Adrenal gland (tissue), 19 donors: ENCODE measurements at places on chromosomes 1 and 21. TPM values are rescaled to one million over a fixed set of nuclear protein-coding genes. Genes with fewer than 3 reads are reported as not detected.

DNA sequence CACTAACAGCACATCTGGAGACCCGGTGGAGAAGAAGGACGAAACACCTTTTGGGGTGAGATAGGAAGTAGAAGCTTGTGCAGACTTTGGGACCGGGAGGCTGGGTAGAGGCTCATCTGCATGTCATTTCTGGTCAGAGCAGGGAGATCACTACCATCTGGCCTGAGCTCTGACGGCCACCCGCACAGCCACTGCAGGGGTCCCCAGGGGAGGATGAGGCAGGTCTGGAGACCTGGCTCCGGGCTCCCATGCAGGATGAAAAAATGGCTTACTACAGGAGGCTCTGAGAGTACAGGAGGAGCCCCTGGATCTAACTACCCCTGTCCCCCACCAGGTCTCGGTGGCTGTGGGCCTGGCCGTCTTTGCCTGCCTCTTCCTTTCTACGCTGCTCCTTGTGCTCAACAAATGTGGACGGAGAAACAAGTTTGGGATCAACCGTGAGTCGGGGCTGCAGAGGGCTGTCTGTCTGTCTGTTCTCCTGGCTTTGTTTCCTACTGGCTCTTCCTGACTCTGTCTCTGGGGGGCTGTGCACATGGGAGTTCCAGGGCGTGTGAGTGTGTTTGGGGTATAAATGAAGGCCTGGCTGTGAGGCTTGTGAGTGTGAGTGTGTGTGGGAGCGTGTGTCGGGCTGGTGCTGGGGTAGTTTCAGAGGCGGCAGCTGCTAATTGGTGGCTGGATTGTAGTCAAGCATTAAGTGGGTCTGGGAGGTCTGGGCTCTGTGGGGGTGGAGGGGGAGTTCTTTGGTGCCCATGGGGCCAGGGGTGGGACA is 14.1 kb downstream of the NTRK1 start:
- H3K36me3 ChIP-seq: no peaks in the 10 kb centered on the region
- no peaks in the 10 kb centered on the region for H3K4me1 ChIP-seq
- H3K27me3 ChIP-seq: no peaks in the 10 kb centered on the region
- DNase-seq: no peak

DNA sequence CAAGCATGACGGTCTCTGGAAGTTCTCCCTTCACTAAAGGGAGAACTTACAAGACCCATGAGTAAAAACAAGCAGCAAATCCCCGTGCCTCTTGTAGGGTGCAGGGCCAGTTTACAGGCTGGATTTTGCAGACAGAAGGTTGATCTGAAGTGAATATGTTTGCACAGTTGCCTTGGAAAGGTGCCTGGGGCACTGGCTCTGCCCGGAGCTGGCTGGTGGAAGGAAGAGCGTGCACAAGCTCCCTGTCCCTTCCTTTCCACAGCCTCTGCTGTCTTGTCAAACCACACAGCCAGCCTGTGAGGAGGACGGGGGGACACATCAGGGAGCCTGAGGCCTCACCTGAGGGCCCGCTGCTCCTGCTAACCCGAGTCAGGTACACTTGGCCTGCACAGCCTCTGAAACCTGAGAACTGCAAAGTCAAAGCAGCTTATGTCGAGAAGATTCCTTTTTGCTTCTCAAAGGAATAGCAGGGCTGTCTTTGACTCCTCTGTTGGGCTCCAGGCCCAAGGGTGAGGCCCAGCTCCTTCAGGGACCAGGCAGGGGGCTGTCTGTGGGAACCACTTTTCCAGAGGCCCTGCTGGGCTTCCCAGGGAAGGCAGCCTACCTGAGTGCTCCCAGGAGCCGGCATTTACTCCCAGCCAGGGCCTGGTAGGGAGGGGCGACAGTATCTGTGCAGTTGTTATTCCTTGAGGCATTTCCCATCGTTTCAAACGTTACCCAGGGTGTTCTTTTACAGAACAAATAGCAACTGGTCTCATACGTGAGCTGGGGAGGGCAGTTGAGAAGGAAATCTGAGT is 251.5 kb downstream of the SIPA1L2 start:
- no peaks in the 10 kb centered on the region for H3K27me3 ChIP-seq
- H3K27ac ChIP-seq: no peak overlapping the region
- DNase-seq: no peak
- H3K4me1 ChIP-seq: no peaks in the 10 kb centered on the region

- DNase-seq: no peak
- no peak overlapping the region for H3K4me3 ChIP-seq
- H3K36me3 ChIP-seq: no peaks in the 10 kb centered on the region
- H3K4me1 ChIP-seq: no peaks in the 10 kb centered on the region
- H3K27ac ChIP-seq: no peak overlapping the region
These were observed 28.6 kb downstream of the CD247 start for GRCh38 chr1:167489571-167490340.

DNA sequence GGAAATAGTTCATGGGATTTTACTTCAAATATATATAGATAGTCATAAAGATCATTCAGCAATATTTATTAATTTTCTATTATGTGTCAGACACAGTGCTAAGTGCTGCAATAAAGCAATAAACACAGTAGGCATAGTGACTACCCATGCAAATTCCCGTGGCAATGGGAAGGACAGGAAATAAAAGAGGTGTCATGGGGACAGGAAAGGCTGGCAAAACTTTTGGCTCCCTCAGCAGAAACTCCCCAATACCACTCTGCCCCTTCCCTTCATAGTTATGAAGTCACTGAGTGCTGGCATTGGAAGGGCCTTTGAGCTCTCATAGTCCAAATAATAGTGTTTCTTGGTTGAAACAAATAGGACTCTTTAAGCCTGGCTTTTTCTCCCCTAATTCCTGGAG is 104.4 kb upstream of the DPT start:
- no peak for DNase-seq
- H3K27ac ChIP-seq: no peak overlapping the region
- H3K4me3 ChIP-seq: no peak overlapping the region
- peaks cover 4% of the 10 kb centered on the region for H3K4me1 ChIP-seq
- no peaks in the 10 kb centered on the region for H3K27me3 ChIP-seq

- DNase-seq: peak; percentile 29
- H3K36me3 ChIP-seq: no peaks in the 10 kb centered on the region
- no peaks in the 10 kb centered on the region for H3K4me1 ChIP-seq
- H3K27ac ChIP-seq: no peak within 1 kb of the TSS
These were observed at the start of gene DYNLT5 for GRCh38 chr1:66752000-66752592. Gene DYNLT5, plus strand, starts transcription at chr1:66752459. Its CDS starts 2,200 bp downstream, at chr1:66754659.

- no peak overlapping the region for H3K4me3 ChIP-seq
- no peaks in the 10 kb centered on the region for H3K36me3 ChIP-seq
- H3K27ac ChIP-seq: peak overlapping the region; percentile 93
- H3K4me1 ChIP-seq: peaks cover 28% of the 10 kb centered on the region
These were observed 25.2 kb upstream of the PLA2G2C start for GRCh38 chr1:20211511-20211931.

GRCh38 chr1:87318806-87319205 is 9.9 kb upstream of the LMO4 start:
- no peaks in the 10 kb centered on the region for H3K36me3 ChIP-seq
- no peak overlapping the region for H3K4me3 ChIP-seq
- DNase-seq: no peak
- no peak overlapping the region for H3K27ac ChIP-seq

GRCh38 chr1:33259879-33260278 is 3.6 kb downstream of the ZNF362 start:
- no peak overlapping the region for H3K27ac ChIP-seq
- H3K27me3 ChIP-seq: no peaks in the 10 kb centered on the region
- peaks cover 24% of the 10 kb centered on the region for H3K4me1 ChIP-seq
- peaks cover 5% of the 10 kb centered on the region for H3K36me3 ChIP-seq
- DNase-seq: no peak
- H3K4me3 ChIP-seq: no peak overlapping the region

- H3K27me3 ChIP-seq: no peaks in the 10 kb centered on the region
- peaks cover 62% of the 10 kb centered on the region for H3K4me1 ChIP-seq
- no peaks in the 10 kb centered on the region for H3K36me3 ChIP-seq
- H3K4me3 ChIP-seq: peak overlapping the region; percentile 78
- H3K27ac ChIP-seq: peak overlapping the region; percentile 36
These were observed 437 bp upstream of the HSPG2 start for GRCh38 chr1:21937372-21938121.

- H3K27ac ChIP-seq: peak overlapping the region; percentile 81
- H3K27me3 ChIP-seq: no peaks in the 10 kb centered on the region
- H3K4me3 ChIP-seq: peak overlapping the region; percentile 43
- no peaks in the 10 kb centered on the region for H3K36me3 ChIP-seq
These were observed 658 bp upstream of the COL16A1 start for GRCh38 chr1:31704271-31705079.

DNA sequence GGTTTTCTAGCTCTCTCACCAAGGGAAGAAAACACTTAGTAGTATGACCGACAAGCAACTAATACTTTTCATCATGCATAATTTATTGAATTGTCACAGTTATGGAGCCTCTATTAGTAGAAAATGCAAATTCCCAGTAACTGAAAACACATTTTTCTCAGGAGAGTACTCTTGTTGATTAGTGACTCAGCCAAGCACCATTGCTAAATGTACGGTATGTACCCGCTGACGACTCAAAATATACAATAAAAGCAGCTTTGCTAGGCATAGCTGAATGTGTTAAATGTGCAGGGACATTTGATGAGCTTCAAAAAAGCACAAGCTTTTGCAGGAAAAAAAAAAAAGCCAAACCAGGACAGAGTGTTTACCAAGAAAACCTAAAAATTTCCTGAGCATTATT is 63.9 kb downstream of the WDR64 start:
- no peak overlapping the region for H3K27ac ChIP-seq
- DNase-seq: no peak
- no peak overlapping the region for H3K4me3 ChIP-seq

DNA sequence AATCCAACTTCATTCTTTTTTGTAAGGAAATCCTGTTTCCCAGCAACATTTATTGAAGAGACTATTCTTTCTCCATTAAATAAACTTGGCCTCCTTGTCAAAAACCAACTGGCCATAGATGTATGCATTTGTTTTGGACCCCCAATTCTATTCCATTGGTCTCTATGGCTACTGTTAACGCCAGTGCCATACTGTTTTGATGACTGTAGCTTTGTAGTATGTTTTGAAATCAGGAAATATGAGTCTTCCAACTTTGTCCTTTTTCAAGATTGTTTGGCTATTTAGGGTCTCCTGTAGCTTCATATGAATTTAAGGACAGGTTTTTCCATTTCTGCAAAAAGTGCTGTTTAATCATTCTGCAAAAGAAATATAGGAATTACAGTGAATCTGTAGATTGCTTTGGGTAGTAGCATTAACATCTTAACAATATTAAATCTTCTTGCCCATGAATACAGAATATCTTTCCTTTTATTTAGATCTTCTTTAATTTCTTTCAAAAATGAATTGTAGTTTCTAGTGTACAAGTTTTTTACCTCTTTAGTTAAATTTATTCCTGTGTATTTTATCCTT is 61.3 kb downstream of the ITGB3BP start:
- no peak for DNase-seq
- no peaks in the 10 kb centered on the region for H3K4me1 ChIP-seq
- H3K27me3 ChIP-seq: no peaks in the 10 kb centered on the region
- no peak overlapping the region for H3K4me3 ChIP-seq

- DNase-seq: no peak
- no peaks in the 10 kb centered on the region for H3K27me3 ChIP-seq
- no peak overlapping the region for H3K4me3 ChIP-seq
- no peak overlapping the region for H3K27ac ChIP-seq
These were observed 179.0 kb downstream of the EIF4G3 start for GRCh38 chr1:20997602-20998224.

- no peak overlapping the region for H3K4me3 ChIP-seq
- peaks cover 19% of the 10 kb centered on the region for H3K27me3 ChIP-seq
- no peaks in the 10 kb centered on the region for H3K36me3 ChIP-seq
- DNase-seq: no peak
- H3K27ac ChIP-seq: no peak overlapping the region
- no peaks in the 10 kb centered on the region for H3K4me1 ChIP-seq
These were observed 17.5 kb upstream of the CITED4 start for GRCh38 chr1:40879482-40880175.

- H3K36me3 ChIP-seq: no peaks in the 10 kb centered on the region
- H3K27ac ChIP-seq: no peak overlapping the region
- DNase-seq: no peak
- H3K4me1 ChIP-seq: no peaks in the 10 kb centered on the region
- H3K27me3 ChIP-seq: no peaks in the 10 kb centered on the region
These were observed 76.4 kb downstream of the GABPA start for GRCh38 chr21:25811186-25811585.

DNA sequence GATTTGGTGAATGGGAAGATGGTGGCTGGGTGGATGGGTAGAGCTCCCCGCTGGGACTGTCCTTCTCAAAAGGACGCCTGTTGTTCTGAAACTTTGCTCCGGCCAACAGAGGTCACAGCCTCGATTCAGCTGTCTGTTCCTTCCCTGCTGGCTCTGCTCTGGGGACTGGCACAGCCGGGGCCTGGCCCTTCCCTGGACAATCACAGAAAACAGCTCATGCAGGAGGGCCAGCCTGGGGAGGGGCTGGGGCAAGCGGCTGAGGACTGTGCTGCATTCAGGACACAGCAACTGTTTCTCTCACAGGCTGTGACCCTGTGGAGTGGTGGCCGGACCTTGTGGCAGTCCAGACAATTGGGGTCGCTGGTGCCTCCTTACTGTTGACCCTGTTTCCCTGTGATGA is 110.7 kb upstream of the TMEM51 start:
- H3K36me3 ChIP-seq: no peaks in the 10 kb centered on the region
- H3K27me3 ChIP-seq: no peaks in the 10 kb centered on the region
- no peak overlapping the region for H3K4me3 ChIP-seq
- peak; percentile 63 for DNase-seq
- peaks cover 6% of the 10 kb centered on the region for H3K4me1 ChIP-seq

DNA sequence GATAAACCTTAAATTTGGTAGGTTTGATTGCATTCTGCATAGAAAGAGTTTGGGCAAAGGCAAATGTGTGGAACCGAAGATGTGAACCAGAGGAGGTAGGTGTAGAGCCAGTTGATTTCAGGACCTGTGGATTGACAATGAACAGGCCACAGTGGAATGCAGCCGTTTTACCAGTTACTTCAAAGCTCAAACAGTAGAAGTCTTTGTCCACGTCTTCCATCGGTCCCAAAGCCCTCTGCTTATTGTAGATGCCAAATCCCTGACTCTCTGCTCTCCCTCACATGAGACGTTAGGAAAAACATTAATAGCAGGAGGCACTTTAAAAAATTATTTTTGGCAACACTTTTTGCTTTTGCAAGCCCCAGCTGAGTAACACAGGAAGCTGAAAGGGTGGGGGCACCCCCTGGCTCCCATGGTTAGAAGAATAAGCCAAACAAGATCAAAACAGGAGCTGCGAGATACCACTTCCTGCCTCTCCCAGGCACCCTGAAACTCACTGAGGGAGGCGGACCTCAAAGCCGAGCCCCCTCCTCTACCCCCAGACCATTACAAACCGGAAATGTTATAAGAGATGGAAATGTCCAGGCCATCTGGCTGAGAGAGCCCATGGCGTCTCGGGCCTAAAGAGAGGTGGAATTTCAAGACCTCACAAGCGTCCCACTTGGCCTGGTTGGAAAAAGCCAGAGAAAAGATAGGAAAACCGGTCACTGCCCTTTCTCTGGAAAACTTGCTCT is 13.5 kb downstream of the TRAF3IP3 start:
- no peaks in the 10 kb centered on the region for H3K4me1 ChIP-seq
- DNase-seq: peak; percentile 53
- no peaks in the 10 kb centered on the region for H3K36me3 ChIP-seq
- peak overlapping the region; percentile 51 for H3K27ac ChIP-seq
- H3K27me3 ChIP-seq: no peaks in the 10 kb centered on the region

The RRP15 gene
- total RNA-seq: 1.5 TPM

The PRAMEF2 gene
- not detected for total RNA-seq

The PTPRU gene
- total RNA-seq: 13.0 TPM

The TTLL7 gene
- total RNA-seq: 3.0 TPM

The OR2G6 gene
- total RNA-seq: not detected

The HTR6 gene
- total RNA-seq: not detected

The FHAD1 gene
- total RNA-seq: 1.2 TPM

The VSIG8 gene
- not detected for total RNA-seq

The APP gene
- 698 TPM for total RNA-seq

The JAM2 gene
- 2.1 TPM for total RNA-seq
